DMS79 treated with DMSO at 0.1 percent for 48 hours (cell line): ENCODE measurements at places on chromosomes 16 and 17.

DNA sequence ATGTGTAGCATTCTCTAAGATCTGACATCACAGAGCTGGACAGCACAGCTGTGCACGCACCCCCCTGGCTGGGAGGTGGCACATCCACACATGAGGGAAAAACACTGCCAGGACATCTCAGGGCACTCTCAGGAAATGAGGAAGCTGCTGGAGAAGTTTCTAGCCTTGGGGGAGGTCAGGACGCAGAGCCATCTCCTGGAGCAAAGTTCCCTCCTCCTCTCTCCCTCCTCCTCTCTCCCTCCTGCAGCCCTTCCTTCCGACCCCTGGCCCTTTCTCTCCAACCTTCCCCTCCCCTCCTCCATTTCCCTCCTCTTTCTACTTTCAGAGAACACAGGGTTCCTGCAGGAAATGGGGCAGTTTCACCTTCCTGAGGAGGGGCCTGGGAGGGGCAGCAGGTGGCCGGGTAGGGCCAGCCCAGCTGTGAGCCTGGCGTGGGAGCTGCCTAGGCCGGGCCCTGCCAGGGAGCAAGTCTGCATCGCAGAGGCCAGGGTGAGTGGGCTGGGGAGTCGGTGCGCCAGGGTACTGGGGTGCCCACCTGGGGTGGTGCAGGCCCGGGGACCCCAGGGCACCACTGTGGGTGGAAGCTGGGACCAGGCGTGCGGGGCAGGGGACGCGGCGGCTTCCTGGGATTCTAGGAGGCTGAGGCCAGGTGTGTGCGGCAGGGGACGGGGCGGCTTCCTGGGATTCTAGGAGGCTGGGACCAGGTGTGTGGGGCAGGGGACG, at the start of gene DPEP1:
Gene DPEP1 (plus strand): TSS at position 412 of the 723 bp plus-strand sequence. CDS start 16,769 bp downstream, outside the sequence.
- DNase-seq = no peak

DNA sequence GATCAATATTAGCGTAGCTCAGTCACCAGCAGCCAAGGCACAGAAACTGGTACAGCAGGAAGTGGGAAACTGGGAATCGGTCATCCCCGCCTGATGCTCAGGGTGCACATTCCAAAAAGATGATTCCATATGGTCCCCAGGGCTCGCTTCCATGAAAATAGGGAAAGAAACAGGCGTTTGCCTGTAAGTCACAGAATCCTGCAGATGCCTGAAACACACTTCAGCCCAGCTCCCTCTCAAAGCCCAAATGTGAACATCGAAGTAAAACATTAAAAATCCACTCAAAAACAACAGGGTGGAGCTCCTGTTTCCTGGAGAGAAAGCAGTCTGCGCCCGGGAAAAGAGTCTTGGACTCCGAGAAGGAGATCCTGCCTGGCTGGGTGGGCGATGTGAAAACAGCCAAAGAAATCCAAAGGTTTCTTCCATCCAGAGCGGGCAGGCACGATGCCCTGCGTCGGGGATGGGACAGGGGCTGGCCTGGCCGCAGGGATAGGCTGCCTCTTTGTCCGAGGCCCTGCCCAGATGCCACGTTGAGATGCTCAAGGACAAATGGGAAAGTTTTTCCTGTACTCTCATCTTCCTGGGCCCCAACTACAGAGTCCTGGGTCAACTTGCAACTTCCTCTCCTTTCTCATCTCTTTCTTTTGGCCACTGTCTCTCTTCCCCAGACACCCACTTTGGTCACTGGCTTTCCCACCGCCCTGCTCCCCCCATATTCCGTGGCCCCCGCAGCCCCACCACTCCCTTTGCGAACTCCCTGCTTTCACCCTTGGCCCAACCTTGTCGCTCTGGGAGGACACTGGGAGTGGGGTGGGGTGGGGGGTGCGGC, 743 bp downstream of the WIPI1 start:
- DNase-seq = no peak

GRCh38 chr16:11609474-11610120, 22.9 kb upstream of the LITAF start:
- DNase-seq = peak; percentile 53

DNA sequence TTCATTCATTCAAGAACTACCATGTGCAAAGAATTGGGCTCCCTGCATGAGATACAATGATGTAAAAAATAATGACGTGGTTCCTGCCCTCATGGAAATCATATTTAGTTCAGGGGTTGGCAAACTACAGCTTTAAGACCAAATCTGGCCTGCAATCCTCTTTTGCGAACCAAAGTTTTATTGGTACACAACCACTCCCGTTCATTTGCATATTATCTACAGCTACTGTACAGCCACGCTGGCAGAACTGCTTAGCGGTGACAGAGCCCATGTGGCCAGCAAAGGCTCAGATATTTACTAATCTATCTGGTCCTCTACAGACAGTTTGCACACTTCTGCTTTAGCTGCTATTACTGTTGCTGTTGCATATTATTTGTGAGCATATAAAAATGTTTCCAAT, 167.7 kb downstream of the XYLT1 start:
- DNase-seq = no peak

DNA sequence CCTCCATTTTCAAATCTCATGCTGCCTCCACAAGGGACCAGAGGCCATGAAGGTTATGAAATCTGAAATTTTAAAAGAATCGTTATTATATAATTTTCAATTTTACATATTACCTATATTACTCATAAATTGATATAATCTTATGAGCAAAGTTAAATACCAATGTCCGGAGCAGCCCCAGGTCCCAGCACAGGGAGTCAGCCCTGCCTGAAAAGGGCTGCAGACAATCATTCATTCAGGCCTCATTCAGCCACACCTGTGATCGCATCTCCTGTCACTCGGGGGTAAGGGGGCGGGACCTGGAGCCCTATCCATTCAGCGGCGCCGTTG, 172.5 kb downstream of the AHSP start:
- DNase-seq = peak; percentile 81

GRCh38 chr16:20774703-20775362, 11.0 kb downstream of the ACSM3 start:
- no peak for DNase-seq

- no peak for DNase-seq
Measured at GRCh38 chr16:85173146-85173980, 61.1 kb upstream of the CIBAR2 start.

DNA sequence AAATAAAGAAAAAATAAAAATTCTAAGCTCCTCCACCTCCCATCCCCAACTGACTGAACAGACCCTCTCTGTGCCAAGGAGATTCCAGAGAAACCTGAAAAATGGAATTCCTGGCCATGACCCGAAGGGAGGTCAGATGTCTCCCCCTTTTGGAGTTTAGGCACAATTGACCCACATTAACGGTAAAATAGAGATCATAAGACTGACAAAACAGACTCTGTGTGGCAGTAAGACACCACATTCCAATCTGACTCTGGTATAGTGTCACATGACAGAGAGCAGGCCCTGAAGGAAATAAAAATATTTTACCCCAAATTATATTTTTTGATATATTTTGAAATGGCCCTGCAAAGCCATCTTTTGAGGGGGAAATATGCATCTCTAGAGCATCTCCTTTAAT, 115.1 kb upstream of the ZKSCAN2 start:
- DNase-seq = no peak
